ENCODE measurements at places on chromosomes 5 and 9.

DNA sequence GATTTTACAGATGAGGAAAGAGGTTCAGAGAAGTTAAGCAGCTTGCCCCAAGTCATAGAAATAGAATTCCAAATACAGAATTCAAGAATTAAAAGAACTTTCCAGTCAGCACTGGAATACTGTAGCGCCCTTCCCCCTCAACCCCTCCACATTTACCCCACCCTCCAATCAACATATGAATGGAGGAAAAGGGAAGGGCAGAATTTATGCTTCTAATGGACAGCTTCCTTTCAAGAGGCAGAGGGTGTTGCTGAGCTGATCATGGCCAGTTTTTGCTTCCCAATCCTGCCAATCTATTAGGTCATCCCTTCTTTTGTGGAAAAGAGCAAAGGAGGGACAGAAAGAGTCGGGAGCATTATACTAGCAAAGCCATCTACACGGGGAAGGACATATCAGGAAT, 39.1 kb upstream of the ANKRD31 start:
- no peak for DNase-seq

GRCh38 chr5:153222936-153223335, 267.5 kb upstream of the GRIA1 start:
- no peak for DNase-seq

GRCh38 chr5:137365126-137365865, 133.8 kb downstream of the SPOCK1 start:
- no peak for DNase-seq

GRCh38 chr5:82984786-82985735, 92.1 kb downstream of the TMEM167A start:
- DNase-seq: no peak

GRCh38 chr5:149348518-149348917, 3.2 kb downstream of the GRPEL2 start:
- peak; percentile 84 for DNase-seq

GRCh38 chr5:111143910-111144309, 51.8 kb downstream of the WDR36 start:
- no peak for DNase-seq

- DNase-seq: no peak
Measured at GRCh38 chr9:121274851-121275250, 6.9 kb downstream of the GSN start.

DNA sequence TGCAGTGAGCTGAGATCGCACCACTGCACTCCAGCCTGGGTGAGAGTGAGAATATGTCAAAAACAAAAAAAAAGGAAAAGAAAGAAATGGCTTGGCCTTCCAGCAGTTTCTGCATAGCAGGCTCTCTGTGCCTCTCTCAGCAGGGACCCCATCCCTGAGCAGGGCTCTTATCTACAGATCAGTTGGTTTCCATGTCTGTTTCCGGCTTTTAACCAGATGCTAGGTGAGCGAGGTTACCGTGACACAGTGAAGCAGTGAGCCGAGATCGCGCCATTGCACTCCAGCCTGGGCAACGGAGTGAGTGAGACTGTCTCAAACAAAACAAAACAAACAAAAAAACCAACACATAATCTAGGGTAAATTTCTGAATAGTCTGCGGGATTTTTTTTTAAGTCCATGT, 51.4 kb downstream of the COL5A1 start:
- peak; percentile 3 for DNase-seq

DNA sequence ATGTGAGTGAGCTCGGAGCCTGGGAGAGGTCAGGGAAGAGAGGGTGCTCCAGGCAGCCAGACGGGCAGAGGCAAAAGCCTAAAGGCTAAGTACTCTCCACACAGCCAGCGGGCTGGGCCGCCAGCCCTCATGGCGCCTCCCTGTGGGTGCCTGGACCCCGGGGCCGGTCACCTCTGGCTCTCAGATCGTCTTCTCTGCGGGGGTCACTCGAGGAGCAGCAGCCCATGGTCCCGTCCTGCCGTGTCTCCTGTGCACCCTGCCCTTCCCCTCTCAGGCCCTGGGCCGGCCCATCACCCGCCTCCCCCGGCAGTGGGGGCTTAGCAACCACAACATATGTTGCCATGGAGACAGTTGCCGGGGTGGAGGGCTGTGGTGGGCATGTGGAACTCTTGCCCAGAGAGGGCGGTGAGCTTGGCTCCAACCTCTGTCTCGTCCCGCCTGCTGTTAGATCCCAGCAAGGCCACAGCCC, 4.2 kb downstream of the AK1 start:
- no peak for DNase-seq

GRCh38 chr5:64632251-64632650, 58.1 kb upstream of the SHISAL2B start:
- DNase-seq: no peak

- no peak for DNase-seq
Measured at GRCh38 chr5:175131432-175131831, 312.6 kb downstream of the DRD1 start.

GRCh38 chr5:55546947-55547346, 12.2 kb upstream of the PLPP1 start:
- DNase-seq: no peak

DNA sequence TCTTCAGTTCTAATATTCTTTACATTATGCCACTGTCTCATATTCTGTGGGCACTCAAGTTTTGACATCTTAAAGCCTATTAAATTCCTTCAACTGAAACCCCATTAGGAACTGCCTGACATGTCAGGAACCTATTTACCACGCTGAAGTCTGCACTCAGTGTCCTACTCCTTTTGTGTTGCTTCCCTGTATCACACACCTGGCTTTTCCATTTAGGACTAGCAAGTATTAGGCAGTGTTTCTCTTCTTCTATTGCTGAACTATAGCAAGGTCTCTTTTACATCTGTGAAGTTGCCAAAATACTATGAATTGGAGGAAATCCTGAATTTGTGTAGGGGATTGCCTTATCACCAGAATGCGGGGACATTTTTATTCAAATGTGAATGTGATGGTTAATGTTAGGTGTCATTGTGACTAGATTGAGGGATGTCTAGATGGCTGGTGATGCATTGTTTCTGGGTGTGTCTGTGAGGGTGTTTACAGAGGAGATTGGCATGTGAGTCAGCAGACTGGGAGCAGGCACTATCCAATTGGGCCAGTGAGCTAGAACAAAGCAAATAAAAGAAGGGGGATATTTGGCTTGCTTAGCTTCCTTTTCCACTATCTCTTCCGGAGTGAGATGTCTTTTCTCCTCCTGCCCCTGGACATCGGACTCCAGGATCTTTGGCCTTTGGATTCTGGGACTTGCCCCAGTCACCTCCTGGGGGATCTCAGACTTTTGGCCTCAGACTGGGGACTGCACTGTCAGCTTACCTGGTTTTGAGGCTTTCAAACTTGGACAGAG, 21.2 kb upstream of the VCAN start:
- no peak for DNase-seq

- DNase-seq: no peak
Measured at GRCh38 chr5:6950860-6951259, 237.6 kb downstream of the TENT4A start.

DNA sequence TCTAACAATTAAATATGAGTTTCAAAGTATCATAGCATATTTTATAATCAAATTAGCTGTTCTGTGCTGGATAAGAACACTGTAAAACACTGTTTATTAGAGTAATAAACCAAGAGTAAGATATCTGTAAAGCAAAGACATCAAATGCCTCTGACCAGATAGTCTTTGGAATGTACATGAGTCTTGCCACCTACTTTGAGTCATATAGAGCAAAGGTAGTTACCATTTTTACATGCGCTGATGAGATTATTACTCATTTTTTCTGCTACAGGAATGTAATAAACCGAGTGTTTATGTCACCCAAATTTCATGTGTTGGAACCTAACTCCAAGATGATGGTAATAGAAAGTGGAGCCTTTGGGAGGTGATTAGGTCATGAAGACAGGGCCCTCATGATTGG, 654.5 kb downstream of the CETN3 start:
- no peak for DNase-seq

DNA sequence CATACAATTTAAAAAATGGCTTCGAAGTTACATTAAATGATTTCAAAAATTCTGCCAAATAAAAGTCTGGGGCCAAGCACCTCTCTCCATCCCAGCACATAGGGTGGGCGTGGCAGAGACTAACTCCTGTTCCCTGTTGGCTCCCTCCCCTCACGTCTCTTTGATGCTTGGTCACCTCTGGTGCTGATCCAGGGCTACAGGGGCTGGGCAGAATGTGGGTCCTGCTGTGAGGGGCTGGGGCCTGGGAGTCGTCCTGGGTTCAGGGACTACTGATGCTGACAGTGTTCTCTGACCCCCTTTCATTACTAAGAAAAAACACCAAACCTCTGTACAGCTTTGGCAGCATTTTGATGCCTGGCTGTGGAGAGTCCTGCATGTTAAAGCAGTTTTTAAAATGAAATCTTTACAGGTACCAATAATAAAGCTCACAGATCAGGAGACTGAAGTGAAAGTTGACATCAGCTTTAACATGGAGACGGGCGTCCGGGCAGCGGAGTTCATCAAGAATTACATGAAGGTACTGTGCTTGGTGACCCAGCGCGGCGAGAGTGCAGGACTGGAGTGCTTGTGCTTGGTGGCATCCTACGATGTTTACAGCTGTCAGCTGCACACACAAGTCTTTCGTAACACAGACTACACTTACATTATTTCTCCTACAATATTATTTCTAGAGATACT, 29.0 kb downstream of the TENT4A start:
- DNase-seq: no peak

DNA sequence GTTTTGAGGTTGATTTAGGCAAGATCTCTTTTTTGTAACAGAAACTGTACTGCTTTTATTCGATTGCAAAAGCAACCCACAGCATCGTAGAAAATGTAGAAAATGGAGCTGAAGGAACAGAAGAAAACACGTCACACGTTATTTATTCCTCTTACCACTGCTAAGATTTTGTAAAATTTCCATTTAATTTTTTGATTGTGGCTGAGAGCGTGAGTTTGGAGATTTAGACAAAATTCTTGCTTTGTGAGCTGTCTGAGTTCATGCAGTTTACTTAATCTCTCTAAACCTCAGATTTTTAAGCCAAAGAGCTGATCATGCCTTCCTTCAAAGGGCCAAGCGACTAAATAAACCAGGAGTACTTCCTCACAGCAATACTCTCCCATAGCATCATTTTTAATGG, 24.8 kb downstream of the DPYSL3 start:
- no peak for DNase-seq

DNA sequence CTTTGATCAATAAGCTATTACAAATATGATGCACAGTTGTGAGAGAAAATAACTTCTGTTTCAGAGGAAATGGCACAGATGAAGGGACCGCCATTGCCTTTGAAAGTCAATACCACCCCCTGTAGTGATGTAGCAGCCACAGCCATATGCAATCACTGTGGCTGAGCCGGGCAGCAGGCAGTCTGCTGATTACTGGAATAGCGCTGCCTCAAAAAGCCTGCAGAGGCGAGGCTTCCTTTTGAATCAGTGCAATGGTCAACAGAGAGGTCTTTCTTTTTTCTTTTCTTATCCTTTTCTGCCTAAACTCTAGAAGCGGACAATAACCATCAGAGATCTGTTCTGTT, 265.1 kb upstream of the TAS2R1 start:
- no peak for DNase-seq

GRCh38 chr5:149999359-149999758, 1.1 kb downstream of the TIGD6 start:
- DNase-seq: peak; percentile 3

DNA sequence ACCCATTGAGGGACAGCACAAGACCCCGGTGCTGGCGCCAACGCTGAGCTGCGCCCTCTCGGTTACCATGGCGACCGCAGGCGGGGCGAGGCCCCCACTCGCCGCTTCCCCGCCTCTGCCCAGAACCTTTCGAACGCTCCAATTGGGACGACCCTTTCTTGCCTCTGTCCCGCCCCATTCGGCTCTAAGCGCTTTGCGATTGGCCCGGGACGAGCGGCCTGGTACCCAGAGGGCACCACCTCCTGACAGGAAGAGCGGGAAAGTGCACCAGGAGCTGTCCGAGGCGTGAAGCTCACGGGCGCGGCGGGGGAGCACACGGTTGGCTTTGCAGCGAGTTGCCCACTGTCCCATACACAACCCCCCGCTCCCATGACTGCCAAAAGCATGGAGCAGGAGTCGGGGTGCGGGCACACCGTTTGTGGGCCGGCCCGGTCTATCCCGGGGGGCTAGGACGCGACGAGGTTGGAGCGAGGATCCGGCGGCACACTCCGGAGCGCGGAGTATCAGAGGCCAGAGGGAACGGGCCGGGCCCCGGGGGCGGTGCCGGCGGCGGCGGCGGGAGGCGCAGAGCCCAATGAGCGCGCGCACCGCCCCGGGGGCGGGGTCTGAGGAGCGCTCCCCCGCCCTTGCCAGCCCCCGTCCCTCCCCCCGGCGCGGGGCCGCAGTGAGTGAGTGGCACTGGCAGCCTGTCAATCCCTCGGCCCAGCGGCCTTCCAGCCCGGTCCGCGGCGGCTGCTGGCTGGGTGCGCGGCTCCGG, 978 bp upstream of the PBX3 start:
- DNase-seq: peak; percentile 96

DNA sequence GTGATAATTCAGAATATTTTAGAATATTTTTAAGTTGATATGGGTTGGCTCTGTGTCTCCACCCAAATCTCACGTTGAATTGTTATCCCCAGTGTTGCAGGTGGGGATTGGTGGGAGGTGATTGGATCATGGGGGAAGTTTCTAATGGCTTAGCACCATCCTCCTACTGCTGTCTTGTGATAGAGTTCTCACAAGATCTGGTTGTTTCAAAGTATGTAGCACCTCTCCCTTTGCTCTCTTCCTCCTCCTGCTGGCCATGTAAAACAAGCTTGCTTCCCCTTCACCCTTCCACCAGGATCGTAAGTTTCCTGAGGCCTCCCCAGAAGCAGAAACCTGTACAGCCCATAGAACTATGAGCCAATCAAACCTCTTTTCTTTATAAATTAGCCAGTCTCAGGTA, 214.6 kb upstream of the C9orf72 start:
- no peak for DNase-seq

DNA sequence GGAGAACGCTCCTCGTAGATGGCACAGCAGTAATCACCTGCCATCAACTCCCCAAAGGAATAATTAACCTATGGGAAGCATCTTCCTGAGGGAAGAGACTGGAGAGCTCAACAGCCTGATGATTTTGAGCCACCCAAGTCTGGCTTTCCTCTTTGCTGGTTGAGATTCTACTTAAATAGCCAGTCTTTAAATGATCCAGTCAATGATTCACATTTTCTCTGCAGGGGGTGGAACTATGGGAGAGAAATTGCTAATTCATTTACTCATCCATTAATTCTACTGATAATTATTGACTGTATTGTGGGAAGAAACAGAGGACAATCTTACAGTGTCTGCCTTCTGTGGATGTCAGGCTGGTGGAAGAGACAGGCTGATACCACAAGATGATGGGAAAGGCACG, 355.0 kb upstream of the PANK3 start:
- DNase-seq: no peak

Data from CD4-positive, alpha-beta T cell treated with Interleukin-17A for 1 hour (primary cell).